ENCODE measurements at places on chromosomes 16 and 17. TPM values are rescaled to one million over a fixed set of nuclear protein-coding genes. Genes with fewer than 3 reads are reported as not detected.

NSF gene
- total RNA-seq = 22.1 TPM

TSNAXIP1 gene
- 0.15 TPM for total RNA-seq

AATK gene
- total RNA-seq = 2.0 TPM

MATCAP1 gene
- 16.2 TPM for total RNA-seq

SEZ6L2 gene
- total RNA-seq = 59.0 TPM

DNA sequence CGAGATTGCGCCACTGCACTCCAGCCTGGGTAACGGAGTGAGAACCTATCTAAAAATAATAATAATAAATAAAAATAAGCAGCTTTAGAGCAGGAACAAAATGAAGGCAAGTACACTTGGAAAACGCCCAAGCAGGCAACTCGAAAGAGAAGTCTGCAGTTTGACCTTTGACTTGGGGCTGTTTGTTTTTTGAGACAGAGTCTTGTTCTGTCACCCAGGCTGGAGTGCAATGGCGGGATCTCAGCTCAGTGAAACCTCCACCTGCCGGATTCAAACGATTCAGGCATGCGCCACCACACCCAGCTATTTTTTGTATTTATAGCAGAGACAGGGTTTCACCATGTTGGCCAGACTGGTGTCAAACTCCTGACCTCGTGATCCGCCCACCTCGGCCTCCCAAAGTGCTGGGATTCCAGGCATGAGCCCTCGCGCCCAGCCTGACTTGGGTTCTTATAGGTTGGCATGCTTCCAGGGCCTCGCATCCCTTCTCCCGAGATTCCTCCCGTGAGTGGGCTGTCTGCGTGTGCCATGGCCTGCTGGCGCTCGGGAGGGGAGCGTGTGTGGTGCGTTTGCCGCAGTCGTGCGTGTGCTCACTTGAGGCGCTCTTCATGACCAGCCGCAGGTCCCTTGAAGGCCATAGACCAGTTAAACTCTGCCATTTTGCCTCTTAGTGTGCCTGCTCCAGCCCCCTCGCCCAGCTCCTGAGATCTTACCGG, 18.4 kb upstream of the UBE2I start:
- peak; percentile 41 for DNase-seq

- DNase-seq = no peak
Measured at GRCh38 chr16:15983898-15984297, 34.5 kb downstream of the ABCC1 start.

DNA sequence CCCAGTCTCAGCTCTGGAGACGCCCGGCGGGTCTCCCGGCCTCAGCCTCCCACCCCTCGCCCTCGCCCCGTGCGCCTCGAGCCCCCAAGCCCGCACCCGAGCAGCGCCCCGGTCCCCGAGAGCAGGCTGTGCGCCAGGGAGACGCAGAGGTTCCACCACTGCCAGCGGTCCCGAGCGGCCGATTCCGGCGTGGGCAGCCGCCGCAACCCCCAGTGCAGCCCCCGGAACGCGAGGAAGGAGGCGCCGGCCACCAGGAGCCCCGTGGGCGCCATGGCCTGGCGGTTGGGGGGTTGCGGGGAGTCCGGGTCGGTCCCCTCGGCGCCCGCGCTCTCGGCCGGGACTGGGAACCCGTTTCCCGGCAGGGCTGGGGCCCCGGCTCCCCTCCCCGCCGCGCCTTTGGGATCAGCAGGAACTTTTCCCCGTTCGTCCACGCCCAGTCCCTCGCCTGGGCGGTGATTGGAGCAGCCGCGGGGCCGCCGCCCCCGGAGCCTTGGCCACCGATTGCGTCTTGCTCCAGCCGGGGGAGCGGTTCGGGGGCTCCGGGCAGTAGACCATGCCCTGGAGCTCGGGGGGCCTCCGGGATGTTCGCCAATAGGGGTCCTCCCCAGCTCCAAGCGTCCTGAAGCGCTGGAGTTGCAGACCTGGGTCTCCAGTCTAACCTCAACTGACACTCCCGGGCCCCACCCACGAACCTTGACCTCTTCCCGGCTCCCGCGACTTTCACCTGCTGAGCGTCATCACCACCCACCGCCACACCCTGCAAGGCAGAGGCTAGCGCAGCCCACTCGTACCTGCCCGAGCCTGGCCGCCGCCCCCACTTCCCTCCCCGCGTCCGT, at the start of gene TLCD2:
TSS of gene TLCD2 (minus strand) at position 407 of the 836 bp plus-strand sequence. CDS start at position 272, 135 bp downstream.
- peak; percentile 94 for DNase-seq

GRCh38 chr16:2208308-2208707, 2.4 kb downstream of the BRICD5 start:
- DNase-seq = no peak

DNA sequence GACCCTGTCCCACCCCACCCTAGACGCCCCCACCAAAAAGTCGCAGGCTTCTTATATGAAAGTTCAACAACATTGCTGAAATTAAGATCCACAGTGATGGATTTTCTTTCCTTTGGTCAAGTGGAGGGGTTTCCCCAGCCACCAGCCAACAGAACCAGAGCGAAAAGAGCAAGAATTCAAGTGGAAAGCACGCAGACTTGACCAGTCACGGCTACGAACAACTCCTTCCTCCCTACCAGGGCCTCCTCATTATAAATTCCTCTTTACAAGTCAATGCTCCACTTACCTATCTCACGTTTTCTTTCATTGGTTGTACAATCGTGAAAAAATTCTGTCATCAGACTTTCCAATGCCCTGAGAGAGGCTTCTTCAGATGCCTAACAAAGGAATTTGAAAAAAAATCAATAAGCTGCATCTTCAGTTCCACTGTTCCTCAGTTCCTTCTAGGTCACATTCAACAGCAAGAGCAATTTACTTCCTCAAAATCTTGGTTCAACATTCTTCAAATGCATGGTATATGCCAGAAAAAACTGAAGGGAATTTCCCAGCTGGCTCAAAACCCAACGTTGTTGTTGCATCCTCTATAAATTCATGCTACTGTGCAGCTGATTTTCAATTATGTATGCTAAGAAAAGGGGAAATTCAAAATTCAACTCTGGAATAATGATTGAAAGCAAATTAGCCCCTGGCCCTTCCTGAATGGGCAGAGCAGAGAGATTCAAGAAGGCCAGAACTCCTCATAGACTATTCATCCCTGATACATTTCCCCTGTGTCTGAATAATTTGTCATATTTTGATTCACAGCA, 30.9 kb downstream of the XPO6 start:
- DNase-seq = no peak

GRCh38 chr17:3925684-3926485, 9.6 kb upstream of the P2RX1 start:
- DNase-seq = peak; percentile 76

- no peak for DNase-seq
Measured at GRCh38 chr16:66510711-66511601, 39.0 kb downstream of the TK2 start.

GRCh38 chr17:62819511-62820221, 11.6 kb upstream of the MARCHF10 start:
- DNase-seq = peak; percentile 31

GRCh38 chr16:51222016-51222415, 70.9 kb upstream of the SALL1 start:
- no peak for DNase-seq

DNA sequence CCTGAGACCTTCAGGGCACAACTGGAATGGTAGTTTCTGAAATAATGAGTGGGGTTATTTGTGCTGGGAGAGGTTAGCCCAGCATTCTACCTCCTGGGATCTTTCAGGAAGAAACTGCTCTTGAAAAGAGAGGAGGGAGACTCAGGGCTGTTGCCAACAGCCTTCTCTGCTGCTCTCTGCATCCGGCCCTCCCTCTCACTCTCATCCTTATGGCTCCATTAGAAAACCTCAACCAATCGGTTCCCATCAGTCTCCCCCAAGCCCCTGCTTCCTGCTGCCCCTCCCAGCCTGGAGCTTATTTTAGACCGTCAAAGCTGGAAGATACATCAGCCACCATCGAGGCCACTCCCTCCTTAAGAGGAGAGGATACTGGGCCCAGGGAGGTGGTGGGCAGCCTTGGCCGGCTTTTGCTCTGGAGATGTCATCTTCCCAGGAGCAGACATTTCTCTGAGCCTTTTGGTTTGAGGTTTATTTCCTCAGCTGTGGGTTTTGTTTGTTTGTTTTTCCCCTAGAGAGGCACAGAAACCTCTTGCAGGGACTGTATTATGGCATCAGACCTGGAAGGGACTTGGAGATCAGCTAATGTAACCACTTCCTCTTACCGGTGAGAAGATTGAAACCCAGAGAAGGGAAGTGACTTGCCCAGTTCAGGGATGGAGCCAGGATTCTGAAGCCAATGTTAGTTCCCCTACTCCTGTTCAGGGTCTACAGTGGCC, 2.7 kb downstream of the MPRIP start:
- DNase-seq = peak; percentile 48

DNA sequence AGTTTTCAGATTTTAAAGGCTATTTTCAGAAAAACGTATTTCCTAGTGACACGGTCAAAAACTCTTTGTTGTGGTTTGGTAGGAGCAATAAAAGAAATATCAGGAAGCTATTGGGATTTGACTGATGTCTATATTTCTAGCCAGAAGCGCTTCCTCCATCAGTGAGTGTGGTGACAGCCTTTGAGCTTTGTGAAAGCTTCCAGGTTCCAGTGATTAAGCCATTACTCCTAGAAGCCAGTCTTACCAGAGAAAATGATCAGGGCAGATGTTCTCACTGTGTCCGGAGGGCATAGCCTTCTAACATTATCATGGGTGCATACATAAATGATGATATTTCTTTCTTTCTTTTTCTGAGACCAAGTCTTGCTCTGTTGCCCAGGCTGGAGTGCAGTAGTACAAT, 39.6 kb downstream of the MAP2K6 start:
- no peak for DNase-seq

GRCh38 chr17:12659500-12659899, 6.2 kb upstream of the MYOCD start:
- no peak for DNase-seq

DNA sequence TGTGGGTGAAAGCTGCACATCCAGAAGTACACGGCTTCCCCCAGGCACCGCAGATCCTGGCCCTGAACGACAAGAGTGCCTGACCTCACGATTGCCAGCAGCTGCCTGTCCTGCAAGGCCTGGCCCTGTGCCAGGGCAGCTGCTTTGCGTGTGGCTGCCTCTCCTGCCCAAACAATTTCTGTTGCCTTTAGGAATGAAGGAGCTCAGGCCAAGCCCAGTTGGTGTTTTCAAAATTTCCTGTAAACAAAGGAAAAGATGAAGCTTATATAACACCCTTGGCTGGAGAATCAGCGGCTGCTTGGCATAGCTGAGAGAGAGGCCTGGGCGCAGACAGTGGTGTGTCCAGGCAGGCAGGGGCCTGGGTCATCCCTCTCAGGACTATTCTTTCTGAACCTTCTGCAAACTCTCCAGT, 11.7 kb upstream of the SLC47A2 start:
- no peak for DNase-seq

- peak; percentile 89 for DNase-seq
Measured at GRCh38 chr16:89565506-89566372, 5.3 kb downstream of the RPL13 start.

GRCh38 chr17:70365091-70365583, 195.8 kb downstream of the KCNJ2 start:
- DNase-seq = no peak

DNA sequence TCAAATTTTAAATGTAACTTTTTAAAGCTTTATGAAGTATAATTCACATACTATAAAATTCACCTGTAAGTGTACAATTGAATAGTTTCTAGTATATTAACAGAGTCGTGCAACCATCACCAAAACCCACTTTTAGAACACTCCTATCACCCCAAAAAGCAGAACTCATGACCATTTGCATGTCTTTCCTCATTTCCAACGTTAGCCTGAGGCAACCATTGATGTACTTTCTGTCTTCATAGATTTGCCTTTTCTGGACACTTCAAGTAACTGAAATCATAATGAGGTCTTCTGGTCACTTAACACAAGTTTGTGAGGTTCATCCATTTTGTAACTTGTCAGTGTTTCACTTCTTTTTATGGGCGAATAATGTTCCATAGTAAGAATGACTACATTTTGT, 33.2 kb downstream of the METTL16 start:
- DNase-seq = no peak

GRCh38 chr16:12612598-12613101, 191.0 kb downstream of the CPPED1 start:
- no peak for DNase-seq

DNA sequence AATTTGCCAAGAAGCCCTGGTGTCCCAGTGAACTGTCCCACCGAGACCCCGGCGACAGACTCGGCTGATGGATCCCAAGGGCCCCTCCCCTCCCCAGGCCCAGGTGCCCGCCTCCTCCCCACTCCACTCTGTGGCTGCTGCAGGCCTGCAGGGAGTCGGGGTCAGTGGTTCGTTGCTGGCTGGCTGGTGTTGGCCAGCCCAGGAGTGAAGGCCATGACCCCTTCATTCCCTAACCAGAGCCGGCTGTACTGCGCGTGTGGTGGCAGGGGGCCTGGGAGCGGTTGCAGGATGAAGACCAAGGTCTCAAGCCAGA, 9.2 kb upstream of the TBX2 start:
- peak; percentile 57 for DNase-seq

DNA sequence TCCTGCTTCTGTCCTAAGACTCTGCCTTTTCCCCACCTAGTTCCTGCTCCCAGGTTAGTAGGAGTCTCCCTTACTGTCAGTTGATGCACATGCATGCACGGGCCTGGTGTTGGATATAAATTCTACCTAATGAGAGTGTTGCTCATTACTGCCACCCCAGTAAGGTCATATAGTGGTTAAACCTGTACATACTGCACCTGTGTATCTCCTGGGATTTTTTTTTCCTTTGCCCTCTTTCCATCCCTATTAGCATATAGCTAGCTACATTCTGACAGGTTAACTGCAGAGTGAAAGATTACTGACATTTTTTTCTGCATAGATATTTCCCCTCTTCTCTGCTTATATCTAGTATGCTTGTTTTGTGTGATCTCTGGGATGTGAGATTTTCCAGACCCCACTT, 201.5 kb upstream of the PIRT start:
- no peak for DNase-seq
